Left lung (tissue), 14 donors: ENCODE measurements at places on chromosomes 6 and 20.
A peak's percentile ranks its signal among the peaks of the same experiment; 100 is the strongest.

GRCh38 chr20:50720026-50720425 is 11.4 kb upstream of the PARD6B start:
- DNase-seq: no peak

DNA sequence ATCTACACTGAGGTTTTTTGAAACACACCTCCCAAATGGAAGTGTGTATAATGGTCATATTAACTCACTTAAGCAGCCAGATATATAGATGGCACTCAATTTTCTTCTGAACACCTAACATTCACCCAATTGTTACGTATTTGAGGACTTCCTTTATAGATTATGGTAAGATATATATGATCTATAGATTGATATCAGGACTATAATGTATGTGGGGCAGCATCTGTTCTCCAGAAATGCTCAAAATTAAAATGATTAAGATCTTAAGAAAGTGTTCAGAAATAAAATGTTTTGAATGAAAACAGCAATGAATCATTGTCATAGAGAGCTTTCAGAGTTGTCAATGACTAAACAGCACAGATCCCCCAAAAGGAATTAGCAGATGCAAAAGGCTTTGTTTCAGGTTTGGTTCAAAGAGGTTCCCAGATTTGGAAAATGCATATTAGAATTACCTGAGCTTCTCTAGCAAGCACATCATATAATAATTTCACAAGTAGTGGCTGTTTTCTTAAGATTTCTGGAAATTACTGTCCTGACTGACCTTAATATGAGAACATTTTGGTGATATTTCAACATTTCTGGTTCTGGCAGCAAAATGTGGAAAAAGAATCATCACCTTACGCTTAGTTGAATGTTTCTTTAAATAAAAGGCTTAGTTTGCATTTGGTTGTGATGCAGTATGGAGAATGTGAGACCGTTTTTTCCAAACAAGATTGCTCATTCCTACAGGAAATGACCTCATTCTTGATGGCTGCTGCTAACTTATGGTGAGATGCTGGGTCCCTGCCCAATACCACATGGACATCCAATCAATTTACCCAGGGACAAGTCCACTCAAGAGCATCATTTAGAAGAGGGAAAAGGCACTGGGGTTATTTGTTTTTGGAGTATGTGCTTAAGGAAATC is 31.5 kb downstream of the TRAF3IP2 start:
- DNase-seq: peak; percentile 46

DNA sequence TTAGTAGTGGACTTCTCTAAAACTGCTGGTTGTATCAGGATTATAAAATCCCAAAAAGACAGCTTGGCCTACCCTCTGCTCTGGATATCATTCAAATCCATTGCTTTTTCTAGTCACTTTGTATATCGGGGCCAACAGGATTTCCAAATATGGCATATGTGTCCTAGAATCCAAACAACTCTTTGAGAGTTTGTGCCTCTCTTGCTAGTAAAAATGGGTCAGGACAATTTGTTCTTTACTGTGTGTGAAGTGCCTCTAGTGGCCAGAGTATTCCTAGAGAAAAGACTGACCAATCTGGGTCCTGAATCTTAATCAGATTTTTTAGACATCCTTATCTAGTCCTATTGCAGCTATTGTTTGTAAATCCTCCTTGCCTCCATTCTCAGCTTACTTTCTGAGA is 33.5 kb upstream of the MANEA start:
- DNase-seq: no peak

- DNase-seq: no peak
Observed at GRCh38 chr6:2937627-2938003, 33.8 kb downstream of the SERPINB6 start.

- no peak for DNase-seq
Observed at GRCh38 chr6:137944793-137945498, 77.9 kb downstream of the TNFAIP3 start.

DNA sequence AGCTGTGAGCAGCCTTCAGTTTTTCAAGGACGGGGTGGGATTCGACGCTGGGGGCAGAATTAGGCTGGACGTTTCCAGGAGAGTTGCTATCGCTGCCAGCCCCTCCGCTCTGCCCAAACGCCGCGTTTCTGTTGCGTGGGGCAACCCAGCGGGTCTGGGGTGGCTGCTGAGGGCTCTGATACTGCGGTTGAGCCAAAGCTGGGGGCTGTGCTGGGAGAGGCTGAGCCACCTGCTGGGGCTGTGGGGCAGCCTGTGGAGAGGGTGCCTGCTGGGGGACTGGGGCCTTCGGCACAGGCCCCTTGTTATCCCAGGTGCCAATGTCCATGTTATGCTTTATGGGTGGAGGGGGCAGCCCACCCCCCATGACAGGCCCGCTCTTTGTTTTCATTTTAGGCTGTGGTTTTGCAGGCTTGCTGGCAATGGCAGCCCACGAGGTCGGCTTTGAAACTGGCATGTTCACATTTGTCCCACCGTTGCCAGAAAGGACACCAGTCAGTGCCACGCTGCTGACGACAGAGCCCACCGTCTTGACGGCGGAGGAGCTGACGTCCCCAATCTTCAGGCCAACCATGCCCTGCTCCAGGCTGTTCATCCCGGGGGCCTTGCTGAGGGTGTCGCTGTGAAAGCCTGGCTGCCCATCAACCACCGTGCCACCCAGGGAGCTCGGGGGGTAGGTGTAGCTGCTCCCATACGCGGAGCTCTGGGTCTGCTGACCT is 13.0 kb downstream of the YTHDF1 start:
- no peak for DNase-seq

- no peak for DNase-seq
Observed at GRCh38 chr6:43740321-43740960, 29.6 kb upstream of the VEGFA start.

GRCh38 chr6:39791311-39791710 is 865 bp upstream of the DAAM2 start:
- DNase-seq: no peak

DNA sequence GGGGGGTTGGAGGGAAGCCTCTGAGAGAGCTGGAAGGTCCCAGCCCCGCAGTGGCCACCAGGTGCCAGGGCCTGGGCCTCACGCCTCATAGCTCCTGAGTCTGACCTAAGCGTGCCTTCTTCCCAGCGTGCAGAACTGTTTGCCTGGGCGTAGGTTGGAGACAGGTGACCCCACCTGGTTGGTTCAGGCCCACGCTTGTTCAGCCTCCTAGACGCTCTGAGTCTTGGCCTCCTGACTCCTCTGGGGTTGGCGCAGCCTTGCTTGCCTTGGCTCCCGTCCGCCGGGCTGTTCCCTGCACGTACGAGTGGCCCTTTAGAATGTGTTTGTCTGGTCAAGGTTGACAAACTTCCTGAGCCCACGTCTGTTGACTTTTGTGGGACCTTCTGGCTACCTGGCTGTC is 70.8 kb downstream of the EYA2 start:
- DNase-seq: no peak

DNA sequence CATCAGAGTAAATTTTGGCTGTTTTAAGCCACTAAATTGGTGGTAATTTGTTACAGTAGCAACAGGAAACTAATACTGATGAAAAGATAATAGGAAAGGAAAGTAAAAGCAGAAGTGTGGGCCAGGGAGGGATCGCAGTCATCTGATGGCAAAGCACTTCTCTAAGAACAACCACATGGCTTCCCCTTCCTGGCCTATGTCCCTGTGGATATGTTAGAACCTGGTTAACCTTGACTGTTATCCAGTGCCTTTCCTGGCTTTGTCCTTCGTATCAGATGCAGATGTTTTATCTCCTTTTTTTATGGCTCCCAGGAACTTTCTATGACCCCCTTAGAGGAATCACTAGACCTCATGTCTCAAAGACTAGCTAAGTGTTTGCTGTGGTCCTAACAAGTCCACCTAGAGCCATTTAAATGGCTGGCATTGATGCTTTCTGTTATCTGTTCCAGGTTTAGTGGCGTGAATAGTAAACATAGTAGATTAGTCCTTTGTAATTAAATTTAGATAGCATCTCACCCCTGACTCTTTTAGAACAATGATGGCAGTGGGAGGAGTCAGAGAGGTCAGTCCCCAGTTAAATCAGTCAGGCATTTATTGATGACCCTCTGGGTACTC is 79.2 kb upstream of the PHACTR2 start:
- DNase-seq: no peak

DNA sequence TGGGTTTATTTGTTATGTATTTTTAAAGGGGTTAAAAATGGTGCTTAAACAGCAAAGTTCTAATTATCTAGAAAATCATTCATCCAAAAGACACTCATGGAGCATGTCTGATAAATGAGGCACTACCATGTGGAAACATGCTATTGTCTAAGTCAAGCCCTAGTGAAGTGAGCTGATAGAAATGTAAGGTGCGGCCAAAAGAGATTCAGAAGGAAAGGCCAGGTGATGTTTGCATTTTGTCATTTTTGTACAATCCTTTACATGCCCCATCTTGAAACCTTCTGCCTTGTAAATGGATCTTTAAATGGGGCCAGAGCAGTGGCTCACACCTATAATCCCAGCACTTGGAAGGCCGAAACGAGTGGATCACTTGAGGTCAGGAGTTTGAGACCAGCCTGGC is 77.3 kb downstream of the PLCG1 start:
- DNase-seq: no peak

- peak; percentile 24 for DNase-seq
Observed at GRCh38 chr6:154343473-154344308, 12.9 kb downstream of the IPCEF1 start.

GRCh38 chr20:33475381-33476152 is 14.3 kb upstream of the CBFA2T2 start:
- no peak for DNase-seq

- DNase-seq: no peak
Observed at GRCh38 chr20:7003598-7003997, 236.1 kb downstream of the BMP2 start.

DNA sequence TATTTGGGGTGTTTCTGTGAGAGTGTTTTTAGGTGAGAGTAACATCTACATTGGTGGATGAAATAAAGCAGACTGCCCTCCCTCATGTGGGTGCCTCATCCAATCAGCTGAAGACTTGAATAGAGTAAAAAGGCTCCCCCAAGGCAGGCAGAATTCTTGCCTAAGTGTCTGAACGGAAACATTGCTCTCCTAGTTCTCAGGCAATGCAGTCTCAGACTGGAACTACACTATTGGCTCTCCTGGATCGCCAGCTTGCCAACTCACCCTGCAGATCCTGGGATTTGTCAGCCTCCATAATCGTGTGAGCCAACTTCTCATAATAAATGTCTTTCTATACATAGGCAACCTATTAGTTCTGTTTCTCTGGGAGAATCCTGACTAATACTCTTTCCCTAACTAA is 5.5 kb upstream of the TMEM170B start:
- no peak for DNase-seq

GRCh38 chr6:77362055-77362454 is 101.2 kb downstream of the HTR1B start:
- no peak for DNase-seq

DNA sequence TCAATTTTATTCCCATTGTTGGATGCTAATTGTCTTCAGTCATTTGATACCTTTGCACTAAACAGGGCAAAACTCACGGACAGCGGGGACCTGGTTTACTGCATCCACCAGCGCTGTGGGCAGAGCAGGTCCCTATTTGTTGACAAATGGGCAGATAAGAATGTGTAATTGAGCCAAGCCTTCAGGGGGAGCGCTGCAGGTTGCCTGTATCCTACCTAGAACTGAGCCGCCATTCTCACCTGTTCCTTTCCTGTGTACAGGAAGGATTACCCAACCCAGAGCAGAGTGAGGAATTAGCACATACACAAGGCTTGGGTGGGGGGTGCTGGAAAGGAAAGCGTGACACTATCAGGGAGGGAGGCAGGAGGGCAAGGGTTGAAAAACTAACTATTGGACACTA is 89.1 kb upstream of the FOXA2 start:
- DNase-seq: no peak

GRCh38 chr6:98498144-98498775 is 336.1 kb upstream of the POU3F2 start:
- DNase-seq: no peak

GRCh38 chr6:166599205-166599604 is 12.7 kb upstream of the RAMACL start:
- DNase-seq: no peak

- peak; percentile 58 for DNase-seq
Observed at GRCh38 chr20:37880726-37881591, 22.0 kb upstream of the VSTM2L start.

DNA sequence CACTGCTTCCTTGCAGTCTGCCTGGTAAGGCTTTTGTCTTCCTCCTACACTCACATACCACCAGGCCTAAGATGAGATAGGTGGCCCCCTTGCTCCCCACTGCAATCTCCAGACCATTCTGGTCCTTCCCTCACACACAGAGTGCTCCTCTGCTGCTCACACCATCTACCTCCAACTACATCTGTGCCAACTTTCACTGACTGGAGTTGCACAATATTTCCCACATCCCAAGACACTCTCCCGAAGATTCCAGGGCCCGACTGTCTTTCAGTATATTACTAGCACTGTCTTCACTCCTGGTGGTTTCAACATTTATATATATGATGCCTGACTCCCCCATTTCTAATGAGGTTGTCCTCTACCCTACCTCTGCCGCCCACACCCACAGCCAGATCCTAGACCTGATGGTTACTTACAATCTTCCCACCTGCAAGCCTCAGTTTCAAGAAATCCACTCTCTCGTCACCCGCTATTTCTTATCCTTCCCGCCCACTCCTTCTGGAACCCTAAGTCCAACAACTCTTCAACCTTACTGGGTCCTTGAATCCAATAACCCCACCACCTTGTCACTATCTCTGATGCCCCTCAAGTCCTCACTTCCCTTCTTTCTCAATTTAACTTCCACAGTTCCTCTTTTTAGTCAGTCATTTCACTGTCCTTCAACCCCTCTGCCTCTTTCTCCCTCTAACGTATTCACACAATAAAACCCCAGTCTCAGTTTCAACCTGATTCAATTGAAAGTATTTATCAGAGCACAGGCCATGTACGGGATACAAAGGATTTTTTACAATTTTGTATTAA is 21.6 kb downstream of the RALGAPA2 start:
- no peak for DNase-seq

DNA sequence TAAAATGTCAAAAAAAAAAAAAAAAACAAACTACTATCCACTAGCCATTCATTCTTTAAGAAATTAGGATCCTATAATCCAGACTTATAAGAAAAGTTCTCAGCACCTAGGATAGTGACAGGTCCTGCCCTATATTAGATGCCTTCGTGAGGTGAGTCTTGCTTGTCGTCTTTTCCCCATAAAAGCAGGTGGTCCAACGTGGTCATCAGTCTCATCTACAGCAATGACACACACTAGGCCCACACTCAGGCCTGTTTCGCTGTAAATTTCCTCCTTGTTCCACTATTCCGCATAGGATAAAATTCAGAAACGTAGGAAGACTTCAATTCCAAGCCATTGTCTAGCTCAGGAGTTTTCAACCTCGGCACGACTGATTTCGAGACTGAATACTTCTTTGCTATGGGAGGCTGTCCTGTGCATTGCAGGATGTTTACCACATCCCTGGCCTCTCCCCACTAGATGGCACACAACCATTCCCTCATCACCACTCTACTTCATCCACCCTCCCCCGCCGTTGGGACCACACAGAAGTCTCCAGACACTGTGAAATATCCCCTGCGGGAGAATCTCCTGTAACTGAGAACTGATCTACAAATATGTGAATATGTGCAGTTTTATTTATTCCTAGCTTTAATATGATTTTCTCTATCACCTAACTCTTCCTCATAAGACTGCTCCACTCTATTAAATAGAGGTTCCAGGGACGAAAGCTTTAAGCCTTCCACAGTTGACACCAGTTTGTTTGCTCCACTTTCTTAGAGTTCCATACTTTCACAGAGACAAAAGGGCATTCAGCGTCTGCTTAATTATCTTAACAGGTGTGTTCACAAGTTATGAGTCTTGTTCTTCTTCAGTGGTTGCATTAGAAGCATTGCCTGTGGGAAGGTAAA is 346.3 kb downstream of the BMP2 start:
- no peak for DNase-seq
